ENCODE measurements at places on chromosomes 11 and 22.

DNA sequence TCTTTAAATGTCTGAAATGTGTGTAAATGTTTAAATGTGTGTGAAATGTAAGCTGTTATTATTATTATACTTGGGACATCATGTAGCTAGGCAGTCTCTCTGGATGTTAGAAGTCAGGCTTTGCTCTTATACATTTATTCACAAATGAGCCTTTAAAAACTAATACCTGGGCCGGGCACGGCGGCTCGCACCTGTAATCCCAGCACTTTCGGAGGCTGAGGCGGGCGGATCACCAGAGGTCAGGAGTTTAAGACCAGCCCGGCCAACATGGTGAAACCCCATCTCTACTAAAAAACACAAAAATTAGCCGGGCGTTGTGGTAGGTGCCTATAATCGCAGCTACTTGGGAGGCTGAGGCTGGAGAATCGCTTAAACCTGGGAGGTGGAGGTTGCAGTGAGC, 21.7 kb upstream of the CTTN start:
- no peak for DNase-seq

DNA sequence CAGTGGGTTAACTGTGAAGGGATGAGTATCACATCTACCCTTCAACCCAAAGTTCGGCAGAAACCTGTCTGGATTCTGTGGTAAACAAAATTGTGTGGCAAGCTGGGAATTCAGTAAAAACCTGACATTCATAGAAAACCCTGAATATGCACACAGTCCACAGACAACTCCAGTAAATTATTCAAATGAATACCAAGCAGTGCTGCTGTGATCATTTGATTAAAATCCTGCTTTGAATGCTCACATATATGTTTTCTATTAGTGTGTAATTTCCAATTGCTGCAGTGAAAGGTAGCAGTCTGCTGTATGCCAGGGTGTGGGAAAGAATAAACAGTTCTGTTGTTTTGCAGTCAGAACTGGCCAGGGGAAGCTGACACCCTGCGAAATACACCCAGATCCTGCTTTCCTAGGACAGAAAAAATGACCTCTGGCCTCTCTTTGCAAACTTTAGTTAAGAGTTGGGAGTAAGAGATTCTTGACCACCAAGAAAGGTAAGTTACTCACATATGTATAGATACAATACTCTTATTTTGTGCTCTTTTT, 217.8 kb downstream of the FAM76B start:
- no peak for DNase-seq

GRCh38 chr22:19361501-19362103, 69.9 kb downstream of the HIRA start:
- DNase-seq = no peak

DNA sequence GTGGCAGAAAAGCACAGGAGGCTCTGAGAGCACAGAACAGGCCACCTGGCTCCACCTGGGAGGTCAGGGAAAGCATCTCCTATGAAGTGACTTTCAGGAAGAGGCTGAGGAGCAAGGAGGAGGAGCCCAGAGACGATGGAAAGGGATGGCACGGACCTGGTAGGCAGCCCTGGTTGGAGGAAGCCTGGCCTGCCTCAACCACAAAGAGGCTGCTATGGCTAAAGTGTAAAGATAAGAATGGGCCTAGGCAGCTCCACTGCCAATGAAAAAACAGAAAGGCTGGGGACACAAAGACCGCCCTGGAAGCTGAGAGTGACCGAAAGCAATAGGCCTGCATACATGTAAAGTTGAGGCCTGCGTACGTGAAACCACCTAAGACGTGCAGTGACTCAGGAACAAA, 31.2 kb upstream of the ETS1 start:
- no peak for DNase-seq

- peak; percentile 64 for DNase-seq
Observed at GRCh38 chr22:45096256-45096907, 67.3 kb upstream of the NUP50 start.

GRCh38 chr22:23068832-23069385, 1.4 kb upstream of the GNAZ start:
- DNase-seq = peak; percentile 11

DNA sequence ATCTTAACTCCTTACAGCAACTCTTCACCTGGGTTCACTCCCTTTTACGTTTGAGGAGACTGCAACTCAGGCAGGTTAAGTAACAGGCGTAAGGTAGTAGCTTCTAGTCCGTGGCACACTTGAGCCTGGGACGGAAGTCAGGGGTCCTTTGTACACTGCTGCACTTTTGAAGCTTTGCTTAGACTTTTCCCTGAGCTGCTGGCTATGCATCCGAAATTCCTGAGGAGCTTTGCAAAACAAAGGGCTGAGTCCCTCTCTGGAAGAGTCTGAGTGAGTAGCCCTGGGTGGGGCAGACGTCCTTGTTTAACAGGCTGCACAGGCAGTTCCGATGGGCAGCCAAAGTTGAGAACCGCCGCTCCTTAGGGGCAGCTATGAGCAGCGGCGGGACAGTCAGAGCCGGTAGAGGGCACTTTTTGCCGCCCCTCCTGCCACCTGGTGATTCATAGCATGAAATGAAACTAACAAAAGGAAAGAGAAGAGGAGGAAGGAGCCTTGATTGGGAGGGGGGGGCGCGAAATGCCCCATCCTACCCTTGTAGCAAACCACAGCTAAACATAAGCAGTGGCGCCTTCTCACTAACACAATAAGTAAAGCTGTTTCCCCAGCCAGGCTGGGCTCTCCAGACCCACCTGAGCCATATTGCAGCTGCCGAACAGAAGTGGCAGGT, 1.4 kb downstream of the TMEM109 start:
- DNase-seq = peak; percentile 67

DNA sequence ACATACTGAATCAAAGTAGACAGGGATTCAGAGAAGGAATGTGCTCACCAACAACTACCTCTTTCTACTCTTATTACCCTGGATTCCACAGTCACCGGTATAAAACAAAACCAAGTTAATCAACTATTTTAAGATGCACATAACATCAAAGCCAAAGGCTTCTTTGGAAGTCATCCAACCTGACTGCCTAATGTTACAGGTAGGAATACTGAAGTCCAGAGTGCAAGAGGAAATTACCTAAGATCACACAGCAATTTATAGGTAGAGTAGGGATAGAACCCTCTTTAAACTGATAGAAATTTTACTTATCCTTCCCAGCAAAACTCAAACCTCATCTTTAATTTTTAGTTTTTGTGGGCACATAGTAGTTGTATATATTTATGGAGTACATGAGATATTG, 76.3 kb downstream of the PAK1 start:
- DNase-seq = no peak

GRCh38 chr11:78295991-78296930, 107.5 kb downstream of the USP35 start:
- DNase-seq = no peak

DNA sequence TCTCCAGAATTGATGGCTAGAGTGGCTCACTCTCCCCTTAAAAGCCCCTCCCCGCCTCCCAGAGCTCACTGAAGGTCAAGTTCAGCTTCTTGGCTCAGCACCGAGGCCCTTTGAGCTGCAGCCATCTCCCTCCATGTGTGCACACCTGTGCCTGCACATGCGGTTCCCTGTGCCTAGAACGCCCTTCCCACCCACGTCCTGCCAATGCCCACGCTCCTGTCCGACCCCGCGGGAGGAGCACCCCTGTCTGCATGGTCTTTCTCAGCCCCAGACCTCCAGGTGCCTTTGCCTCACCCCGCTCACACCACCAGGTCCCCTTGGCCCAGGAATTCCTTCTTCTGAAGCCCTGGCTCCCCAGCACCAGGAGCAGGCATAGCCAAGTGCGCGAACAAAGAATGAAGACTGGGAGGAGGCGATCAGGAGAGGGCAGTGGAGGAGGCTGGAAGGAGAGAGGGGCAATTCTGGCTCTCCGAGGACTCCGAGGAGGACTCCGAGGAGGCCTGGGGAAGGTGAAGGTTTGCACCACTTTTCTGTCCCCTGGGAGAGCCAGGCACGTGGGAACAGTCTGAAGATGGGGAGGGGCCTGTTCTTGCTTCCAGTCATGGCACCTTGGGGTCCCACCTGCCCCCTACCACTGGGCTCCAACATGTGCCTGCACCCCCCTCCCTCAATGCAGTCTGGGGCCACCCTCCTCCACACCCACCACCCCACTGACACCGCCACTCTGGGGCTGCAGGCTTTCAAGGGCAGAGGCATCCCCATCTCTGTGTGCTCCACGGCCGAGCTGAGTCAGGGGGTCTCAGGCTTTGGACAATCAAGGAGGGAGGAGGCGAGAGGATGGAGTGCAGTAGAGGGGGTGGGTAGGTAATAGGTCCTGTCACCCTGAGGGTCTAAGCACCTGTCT, 17.7 kb downstream of the IGF2 start:
- DNase-seq = no peak

DNA sequence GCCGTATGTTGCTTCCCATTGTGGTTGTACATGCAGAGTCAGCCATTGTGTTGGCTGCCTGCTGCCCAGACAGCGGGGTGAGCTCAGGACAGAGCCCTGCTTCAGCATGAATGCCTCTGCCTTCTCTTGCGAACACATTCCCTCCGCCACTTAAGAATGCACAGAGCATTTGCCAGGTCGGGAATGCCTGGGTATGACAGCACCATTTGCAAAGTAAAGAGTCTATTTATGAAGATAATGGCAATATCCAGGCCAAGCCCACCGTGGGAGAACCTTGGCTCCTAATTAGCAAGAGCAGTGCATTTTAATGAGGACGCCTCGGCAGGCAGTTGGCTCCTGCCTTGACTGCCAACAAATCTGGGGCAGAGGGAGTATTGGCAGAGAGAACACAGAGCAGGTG, 62.5 kb upstream of the SORL1 start:
- no peak for DNase-seq

DNA sequence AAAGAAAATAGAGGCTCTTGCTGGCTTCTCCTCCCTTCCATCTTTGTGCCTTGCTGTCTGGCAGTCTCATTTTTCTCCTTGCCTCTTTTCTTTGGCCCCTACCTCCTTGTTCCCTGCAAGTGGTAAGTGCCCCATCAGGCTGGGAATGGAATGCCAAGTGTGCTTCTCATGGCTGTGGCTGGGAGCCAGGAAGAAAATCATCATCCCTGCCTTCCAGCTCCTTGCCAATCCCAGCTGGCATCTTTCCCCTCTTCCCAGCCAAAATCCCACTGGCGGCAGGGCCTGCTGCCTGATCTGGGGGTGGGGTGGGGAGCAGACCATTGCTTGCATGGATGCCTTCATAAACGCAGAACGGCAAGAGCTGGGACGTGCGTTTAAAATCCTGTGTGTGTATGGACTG, 27.0 kb upstream of the SLC25A18 start:
- DNase-seq = peak; percentile 74

- no peak for DNase-seq
Observed at GRCh38 chr22:33873186-33873585, 47.1 kb downstream of the LARGE1 start.

GRCh38 chr11:69657911-69658625, 17.1 kb downstream of the LTO1 start:
- DNase-seq = no peak

DNA sequence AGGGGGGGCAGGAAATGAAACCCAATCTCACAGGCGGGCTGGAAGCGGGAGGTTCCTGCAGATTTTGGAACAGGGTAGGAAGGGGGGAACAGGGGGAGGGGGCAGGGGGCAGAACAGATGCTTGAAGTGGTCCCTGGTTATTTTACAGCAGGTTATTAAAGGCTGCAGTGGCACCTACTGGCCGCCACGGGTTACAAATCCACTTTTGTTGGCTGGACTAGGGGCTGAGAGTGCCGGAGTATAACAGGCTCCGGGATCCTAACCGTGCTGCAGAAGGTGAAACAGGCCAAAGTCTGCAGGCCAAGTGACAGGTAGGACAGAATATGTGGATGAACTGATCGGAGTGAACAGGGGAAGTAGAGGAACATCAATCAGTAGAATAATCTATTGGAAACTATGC, 2.5 kb downstream of the ROBO3 start:
- peak; percentile 48 for DNase-seq

GRCh38 chr22:46517255-46517761, 20.1 kb downstream of the CELSR1 start:
- DNase-seq = no peak

GRCh38 chr22:29158546-29158945, 47.1 kb upstream of the EMID1 start:
- no peak for DNase-seq

GRCh38 chr11:62451241-62451621, 32.4 kb downstream of the SCGB1A1 start:
- DNase-seq = no peak

- no peak for DNase-seq
Observed at GRCh38 chr11:79667380-79667779, 226.6 kb upstream of the TENM4 start.

- DNase-seq = peak; percentile 59
Observed at GRCh38 chr22:19874307-19875060, 19.8 kb upstream of the GNB1L start.

- peak; percentile 58 for DNase-seq
Observed at GRCh38 chr11:86374586-86374985, at the start of gene CCDC81. CCDC81 (plus strand) TSS chr11:86374887; CDS start chr11:86375164, 277 bp downstream.

- no peak for DNase-seq
Observed at GRCh38 chr11:123361110-123361509, 69.0 kb upstream of the GRAMD1B start.

DNA sequence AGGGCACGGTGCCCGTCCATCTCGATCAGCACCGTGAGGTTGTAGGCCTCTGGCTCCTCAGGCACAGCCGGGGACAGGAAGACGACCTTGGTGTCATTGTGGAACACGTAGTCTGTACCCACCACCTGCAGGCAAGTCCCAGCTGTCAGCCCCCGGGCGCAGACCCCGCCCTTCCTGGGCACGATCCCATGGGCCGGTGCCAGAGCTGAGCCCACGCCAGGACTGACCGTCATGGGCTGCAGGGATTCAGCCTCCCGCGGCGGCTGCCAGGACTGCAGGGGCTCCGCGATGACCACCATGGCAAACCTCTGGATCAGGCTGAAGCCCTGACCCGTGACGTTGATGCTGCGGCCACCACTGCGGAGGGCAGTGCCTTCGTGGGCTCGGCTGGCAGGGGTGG, 11.8 kb upstream of the MAPK11 start:
- DNase-seq = no peak

GRCh38 chr11:65445604-65446445, 23.2 kb downstream of the NEAT1 start:
- no peak for DNase-seq

DNA sequence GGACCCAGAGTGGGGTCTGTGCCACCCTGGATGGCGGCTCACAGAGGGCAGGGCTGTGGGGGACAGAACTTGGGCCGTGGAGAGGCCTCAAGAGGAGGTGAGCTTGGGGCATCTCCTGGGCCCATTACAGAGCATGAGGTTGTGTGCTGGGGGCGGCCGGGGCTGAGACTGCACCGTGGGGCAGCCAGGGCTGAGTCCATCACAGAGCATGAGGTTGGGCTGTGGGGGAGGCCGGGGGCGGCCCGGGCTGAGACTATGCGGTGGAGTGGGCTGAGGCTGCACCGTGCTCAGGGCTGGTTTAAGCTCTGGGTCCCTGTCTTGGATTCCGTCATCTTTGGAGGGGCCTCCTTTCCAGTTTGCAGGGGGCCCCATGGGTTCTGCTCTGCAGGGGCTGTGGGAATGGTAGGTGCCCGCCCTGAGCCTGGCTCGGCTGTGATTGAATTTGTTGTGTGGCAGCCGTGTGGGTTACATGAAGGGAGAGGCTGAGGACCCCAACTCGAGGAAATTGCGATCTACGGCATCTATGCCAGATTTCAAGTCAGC, 38.1 kb upstream of the MUC5AC start:
- peak; percentile 7 for DNase-seq

Measured in right hindlimb (tissue), 1 donor.